ENCODE measurements at places on chromosomes 5 and 9.

DNA sequence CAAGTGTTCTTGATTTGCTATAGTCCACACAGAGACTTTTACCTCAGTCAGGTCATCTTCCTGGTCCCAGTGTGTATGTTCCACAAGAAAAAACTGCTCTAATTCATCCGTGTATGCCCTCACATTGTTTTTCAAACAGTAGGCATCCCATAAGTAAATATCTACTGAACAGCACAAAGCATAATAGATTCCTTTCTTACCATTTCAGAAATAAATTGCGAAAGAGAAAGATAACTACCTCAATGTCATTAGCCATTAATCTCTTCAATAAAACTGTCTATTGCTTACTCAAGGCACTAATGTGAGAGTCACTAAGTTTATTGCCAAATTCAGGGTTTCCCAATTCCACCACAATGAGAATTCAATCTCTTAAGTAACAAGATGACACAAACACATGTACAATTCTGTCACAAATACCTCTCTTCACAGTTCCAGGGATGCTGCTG lies 9.6 kb downstream of the FBXW2 start:
- DNase-seq, result no peak

GRCh38 chr9:123371805-123372590 lies 16.0 kb downstream of the CRB2 start:
- DNase-seq, result no peak

GRCh38 chr5:139847091-139847490 lies 51.5 kb downstream of the PSD2 start:
- DNase-seq, result no peak

- DNase-seq, result no peak
These were observed 84.0 kb upstream of the SMIM32 start for GRCh38 chr5:136276946-136277345.

DNA sequence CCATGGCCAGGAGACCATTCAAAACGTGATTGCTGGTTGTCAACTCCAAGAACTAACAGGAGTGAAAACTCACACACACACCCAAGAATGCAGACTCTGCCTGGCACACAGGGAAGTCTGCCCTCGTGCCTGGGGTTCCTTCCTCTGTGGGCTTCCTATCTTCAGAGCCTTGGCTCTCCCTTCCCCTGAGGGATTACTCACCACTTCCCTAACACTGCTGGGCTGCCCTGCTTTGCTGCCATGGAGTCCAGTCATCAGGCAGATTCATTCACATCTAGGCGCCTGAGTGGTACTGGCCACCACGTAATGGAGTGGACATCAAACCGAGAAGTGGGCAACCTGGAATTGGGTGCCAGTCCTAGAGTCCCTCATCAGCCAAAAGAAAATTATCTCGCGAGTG lies 76.4 kb upstream of the PRSS3 start:
- no peak for DNase-seq

GRCh38 chr5:142973932-142974331 lies 203.8 kb downstream of the ARHGAP26 start:
- no peak for DNase-seq

- DNase-seq, result no peak
These were observed 42.4 kb downstream of the NTRK2 start for GRCh38 chr9:84711936-84712335.

DNA sequence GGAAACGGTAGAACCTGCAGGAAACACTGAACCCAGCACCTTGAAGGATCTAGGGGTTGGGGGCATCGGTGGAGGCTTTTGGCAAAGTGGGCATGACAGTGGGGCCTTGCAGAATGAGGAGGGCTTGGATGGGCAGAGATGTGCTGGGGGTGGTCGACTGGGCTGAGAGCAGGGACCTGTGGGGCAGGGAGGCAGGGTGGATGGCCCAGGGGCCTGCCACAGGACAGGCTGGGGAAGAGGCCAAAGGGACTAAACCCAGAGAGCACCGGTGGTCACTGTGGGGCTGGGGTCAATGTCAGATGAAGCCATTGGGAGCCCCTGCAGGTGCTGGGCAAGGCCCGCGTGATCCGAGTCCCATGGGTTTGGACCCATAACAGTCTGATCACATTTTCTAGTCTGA lies 175.3 kb downstream of the DAB2IP start:
- DNase-seq, result no peak

- peak; percentile 70 for DNase-seq
These were observed 33.6 kb upstream of the NSMF start for GRCh38 chr9:137492464-137493363.

GRCh38 chr5:180825768-180826525 lies 23.3 kb upstream of the MGAT1 start:
- DNase-seq, result no peak

GRCh38 chr5:6359555-6360322 lies 18.6 kb downstream of the MED10 start:
- DNase-seq, result no peak

GRCh38 chr9:125180876-125181275 lies 8.7 kb downstream of the PPP6C start:
- peak; percentile 56 for DNase-seq

GRCh38 chr9:130877300-130877699 lies 19.3 kb downstream of the QRFP start:
- DNase-seq, result no peak

DNA sequence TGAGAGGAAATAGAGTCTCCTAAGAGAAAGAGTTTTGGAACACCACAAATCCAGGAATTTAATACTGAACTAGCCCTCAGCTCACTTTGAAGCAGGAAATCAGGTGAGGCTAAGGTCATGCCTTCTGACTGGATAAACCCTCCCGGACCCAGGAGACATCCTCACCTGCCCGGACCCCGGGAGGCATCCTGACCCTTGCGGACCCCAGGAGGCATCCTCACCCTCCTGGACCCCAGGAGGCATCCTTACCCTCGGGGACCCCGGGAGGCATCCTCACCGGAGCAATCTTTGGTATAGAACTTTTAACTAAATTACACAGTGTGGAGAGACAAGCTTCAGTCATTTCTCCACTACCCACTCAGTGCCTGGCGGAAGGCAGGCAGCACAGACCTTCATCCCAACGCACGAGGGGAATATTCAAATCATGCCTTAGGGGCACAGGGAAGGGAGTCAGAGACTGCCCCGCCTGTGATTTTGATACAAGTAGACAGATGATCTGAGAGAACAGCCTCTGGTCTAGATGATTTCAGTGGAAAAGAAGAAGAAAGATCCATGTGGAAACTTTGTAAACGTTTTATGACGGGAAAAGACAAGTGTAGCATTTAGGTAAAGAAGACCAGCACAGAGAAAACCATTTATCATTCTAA lies 21.3 kb downstream of the STXBP1 start:
- no peak for DNase-seq

GRCh38 chr9:37036776-37037502 lies 2.9 kb upstream of the PAX5 start:
- no peak for DNase-seq

GRCh38 chr9:113274474-113275156 lies 757 bp downstream of the CDC26 start:
- peak; percentile 88 for DNase-seq

- DNase-seq, result no peak
These were observed 519.0 kb upstream of the DAB2 start for GRCh38 chr5:39943811-39944210.

GRCh38 chr5:73234204-73234555 lies 61.2 kb downstream of the TMEM174 start:
- DNase-seq, result no peak

- peak; percentile 64 for DNase-seq
These were observed 67.3 kb upstream of the TNFAIP8 start for GRCh38 chr5:119288379-119289033.

GRCh38 chr5:105751908-105752307 lies 1918.8 kb downstream of the EFNA5 start:
- DNase-seq, result no peak

- DNase-seq, result no peak
These were observed 34.1 kb downstream of the CXXC5 start for GRCh38 chr5:139682016-139682975.

GRCh38 chr5:74389531-74390305 lies 250.8 kb downstream of the ENC1 start:
- no peak for DNase-seq

DNA sequence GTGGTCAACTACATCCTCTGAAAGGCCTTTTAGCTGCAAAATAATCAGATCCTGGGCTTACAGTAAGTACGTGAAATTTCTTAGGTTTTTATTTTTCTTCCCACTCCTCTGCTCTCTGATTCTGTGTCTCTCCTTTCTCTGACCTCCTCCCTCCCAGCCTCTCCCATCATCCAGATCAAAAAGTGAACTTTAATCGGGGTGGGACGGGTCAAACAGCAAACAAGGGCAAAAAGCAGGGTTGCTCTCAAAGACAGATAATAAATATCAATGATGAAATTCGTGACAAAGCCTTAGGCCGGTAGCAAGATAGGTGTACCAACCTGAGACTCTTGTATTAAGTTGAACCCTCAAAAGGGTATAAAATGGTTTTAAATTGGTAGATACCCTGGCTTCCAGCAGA lies 76.1 kb downstream of the RANBP17 start:
- DNase-seq, result no peak

Measured in NCI-H82 (cell line).